OCI-LY7 (cell line): ENCODE measurements at places on chromosomes 2 and 18. TPM values are rescaled to one million over a fixed set of nuclear protein-coding genes. Genes with fewer than 3 reads are reported as not detected.

DNA sequence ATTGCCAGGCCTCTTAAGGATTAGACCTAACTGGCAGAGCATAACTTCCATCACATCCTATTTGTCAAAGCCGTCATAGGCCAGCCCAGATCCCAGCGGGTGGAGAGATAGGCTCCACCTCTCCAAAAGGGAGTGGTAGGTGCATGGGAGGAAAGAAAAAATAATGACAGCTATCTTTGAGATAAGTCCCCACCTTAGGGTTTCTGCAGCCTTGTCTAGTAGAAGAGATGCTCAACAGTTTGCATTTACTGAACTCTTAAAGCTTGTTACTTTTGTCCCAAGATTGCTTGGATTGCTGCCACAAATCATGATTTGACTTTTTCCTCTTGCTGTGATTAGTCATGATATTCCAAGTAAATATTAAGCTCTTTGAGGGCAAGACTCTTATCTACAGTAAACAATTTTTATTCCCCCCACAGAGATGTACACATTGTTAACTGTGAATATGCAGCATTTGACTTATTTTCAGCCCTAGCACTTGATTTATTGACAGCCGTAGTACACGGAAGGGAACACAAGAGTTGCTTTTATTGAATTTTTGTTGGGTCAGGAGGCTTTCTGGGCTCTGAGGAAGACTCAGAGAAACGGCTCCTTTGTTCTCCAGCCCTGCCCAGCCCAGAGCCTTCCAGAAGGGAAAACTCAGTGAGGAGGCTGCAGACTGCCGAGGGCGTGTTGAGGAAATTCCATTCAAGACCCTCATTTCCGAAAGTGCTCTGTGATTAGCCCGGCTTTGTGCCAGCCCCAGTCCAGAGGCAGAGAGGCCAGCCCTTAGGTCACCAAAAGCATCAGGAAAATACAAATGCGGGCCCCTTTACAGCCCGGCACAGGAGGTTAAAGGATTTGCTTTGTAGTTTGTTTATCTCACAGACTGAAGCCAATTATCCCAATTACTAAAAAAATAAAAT is 75.5 kb upstream of the ZNF532 start:
- no peak for DNase-seq

- no peak for DNase-seq
Measured at GRCh38 chr2:239830121-239831000, 194.8 kb downstream of the NDUFA10 start.

DNA sequence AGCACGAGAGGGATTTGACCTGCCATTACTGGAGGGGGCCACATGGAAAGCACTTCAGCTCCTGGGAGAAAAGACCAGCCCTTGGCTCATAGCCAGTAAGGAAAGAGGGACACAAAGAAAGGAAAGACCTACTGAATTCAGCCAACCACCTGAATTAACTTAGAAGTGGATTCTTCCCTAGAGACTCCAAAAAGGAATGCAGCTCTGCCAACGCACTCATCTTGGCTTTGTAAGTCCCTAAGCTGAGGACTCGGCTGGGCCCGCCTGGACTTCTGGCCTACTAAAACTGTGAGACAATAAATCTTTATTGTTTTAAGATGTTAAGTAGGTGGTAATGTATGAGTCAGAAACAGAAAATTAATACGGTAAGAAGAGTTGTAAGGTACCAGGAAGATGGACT is 11.5 kb downstream of the ATF2 start:
- no peak for DNase-seq

GRCh38 chr18:60372596-60372995 is at the start of gene MC4R:
Gene MC4R, minus strand, starts transcription at chr18:60372775. Its CDS starts 426 bp downstream, at chr18:60372349.
- DNase-seq = peak; percentile 22

GRCh38 chr2:65671670-65672242 is 239.4 kb upstream of the SPRED2 start:
- DNase-seq = no peak

DNA sequence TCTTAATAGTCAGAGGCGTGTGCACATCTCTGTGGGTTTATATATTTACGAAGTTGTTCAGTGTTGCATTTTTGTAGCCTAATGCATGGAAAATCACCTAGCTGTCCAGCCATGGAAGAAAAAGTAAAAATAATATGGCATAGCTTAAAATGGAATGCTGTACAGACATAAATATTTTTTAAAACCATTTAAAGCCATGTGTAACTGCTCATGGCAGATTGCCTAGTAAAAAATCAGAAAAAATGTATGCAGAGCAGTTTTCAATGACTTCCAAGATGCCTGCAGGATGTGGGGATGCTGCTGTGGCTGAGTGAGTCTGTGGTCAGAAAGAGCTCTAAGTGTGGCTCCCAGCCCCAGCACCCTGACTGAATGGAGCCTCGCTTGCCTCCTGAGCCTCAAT is 64.8 kb upstream of the ALKAL2 start:
- DNase-seq = no peak

DNA sequence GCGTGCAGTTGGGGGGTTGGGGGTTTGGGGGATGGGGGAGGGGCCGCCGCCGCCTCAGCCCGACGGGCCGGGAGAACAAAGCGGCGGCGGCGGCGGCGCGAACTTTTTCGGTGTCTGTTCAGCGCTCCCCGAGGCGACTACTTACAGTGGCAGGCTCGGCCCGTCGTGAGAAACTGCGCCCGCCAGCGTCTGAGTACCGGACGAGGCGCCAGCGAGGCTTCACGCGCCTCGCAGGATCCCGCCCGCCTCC is 172 bp downstream of the PRKD3 start:
- DNase-seq = peak; percentile 92

- DNase-seq = no peak
Measured at GRCh38 chr18:37244618-37245017, 321.0 kb downstream of the CELF4 start.

DNA sequence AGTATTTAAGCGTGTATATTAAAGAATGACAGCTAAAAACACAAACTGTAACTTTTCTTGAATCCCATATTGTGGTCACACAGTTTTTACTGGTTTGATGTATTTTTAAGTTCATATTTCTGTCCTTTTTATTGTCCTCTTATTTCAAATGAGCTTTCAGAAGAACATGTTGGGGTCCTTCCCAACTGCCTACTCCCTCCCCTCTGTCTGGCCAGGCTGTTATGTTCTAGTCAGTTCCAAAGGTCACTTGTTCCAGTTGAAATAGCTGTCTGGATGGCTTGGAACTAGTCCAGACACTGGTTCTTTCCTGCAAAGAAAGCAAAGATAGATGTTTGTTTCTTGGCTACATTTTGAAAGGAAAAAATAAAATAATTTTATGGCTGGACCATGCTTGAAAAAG is 306.9 kb downstream of the GULP1 start:
- no peak for DNase-seq

POTEI gene
- total RNA-seq = 0.26 and 0.44 TPM in 2 replicates

- no peak for DNase-seq
Measured at GRCh38 chr2:128180031-128180430, 89.0 kb downstream of the UGGT1 start.

GRCh38 chr2:108942888-108943287 is 46.1 kb downstream of the EDAR start:
- DNase-seq = no peak

DNA sequence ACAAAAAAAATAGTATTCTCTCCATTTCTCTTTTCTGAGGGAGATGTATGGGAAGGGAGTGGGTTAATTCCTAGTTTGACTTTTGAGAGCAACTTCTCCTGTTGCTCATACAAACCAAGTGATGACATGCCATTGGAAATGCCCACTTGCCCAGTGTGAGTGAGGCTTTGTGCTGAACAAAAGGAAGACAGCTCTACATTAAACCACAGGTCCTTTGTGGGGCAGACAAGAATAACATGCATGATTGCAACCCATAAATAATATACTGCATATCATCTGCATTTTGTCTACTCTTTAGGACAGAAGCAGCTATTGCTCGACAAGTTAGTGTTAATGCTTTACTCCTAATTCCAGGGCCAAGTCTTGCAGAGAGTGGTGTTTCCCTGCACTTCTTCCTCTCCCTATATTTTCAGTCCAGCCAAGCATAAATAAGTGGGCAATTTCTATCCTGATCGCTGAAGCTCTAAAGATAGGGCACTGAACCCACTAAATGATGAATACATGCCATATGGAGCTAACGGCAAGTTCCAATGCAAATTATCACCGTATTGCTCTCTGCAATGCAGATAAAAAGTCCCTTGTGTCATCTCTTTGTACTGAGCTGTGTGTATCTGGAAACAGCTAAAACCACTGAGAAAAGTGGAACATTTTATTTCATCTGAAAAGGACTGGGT is 19.4 kb upstream of the EHBP1 start:
- no peak for DNase-seq

DNA sequence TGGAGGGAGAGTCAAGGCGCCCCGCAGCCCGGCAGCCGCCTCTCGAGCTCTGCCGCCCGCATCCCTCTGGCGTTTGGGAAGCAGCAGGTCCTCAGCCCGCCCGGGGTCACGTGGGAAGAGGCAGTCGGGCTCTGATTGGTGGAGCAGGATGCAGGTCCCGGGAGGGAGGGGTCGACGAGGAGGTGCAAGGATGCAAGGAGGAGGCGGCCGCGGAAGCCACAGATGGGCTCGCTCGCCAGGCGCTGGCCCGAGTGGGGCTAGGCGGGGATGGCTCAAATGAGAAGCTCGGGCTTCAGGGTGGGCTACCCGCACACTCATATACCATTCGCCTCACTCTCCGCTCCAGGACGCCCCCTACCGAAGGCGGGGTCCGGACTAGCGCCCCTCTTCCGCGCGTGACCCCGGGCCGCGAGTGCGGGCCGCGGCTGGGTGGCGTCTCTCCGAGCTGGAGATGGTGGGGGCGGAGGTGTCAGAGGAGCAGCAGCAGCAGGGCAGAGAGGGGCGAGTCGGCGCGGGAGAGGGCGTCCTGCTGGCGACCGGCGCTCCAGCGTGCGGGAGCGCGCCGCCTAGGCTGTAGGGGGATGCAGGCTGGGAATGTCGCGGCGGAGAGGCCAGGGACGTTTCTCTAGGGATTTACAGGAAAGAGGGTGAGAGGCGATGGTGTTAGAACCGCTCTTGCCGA is at the start of gene TMEFF2:
Gene TMEFF2 (minus strand): TSS at position 68 of the 682 bp plus-strand sequence. CDS start 409 bp downstream, outside the sequence.
- no peak for DNase-seq

GLI2 gene
- not detected in 2 replicates for total RNA-seq

- DNase-seq = no peak
Measured at GRCh38 chr18:75141734-75142133, 67.2 kb downstream of the PTGR3 start.

DNA sequence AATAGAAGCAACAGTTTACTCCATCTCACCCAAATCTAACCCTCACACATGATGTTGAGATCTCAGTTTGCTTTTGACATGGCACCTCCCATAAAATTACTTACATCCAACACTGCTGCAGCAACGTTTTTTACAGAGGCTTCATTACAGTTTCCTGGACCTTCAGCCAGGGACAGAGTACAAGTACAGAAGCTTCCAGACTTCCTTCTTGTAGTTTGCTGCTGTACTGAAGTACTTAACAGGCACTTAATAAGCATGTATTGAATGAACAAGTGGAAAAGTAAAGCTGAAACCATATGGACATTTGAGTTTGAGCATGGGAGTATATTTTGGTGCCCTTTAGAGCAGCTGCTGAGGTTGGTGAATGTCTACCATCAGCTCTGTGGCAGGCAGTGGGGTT is 514.2 kb downstream of the PTPRM start:
- DNase-seq = no peak

GRCh38 chr18:43265465-43265864 is 11.8 kb downstream of the SYT4 start:
- DNase-seq = no peak

LRRTM4 gene
- total RNA-seq = not detected in 2 replicates

FOXD4L1 gene
- 0.80 and 1.5 TPM in 2 replicates for total RNA-seq

- DNase-seq = no peak
Measured at GRCh38 chr2:78699696-78700095, 325.8 kb upstream of the REG3G start.

MEIS1 gene
- total RNA-seq = 6.1 and 7.3 TPM in 2 replicates

DNA sequence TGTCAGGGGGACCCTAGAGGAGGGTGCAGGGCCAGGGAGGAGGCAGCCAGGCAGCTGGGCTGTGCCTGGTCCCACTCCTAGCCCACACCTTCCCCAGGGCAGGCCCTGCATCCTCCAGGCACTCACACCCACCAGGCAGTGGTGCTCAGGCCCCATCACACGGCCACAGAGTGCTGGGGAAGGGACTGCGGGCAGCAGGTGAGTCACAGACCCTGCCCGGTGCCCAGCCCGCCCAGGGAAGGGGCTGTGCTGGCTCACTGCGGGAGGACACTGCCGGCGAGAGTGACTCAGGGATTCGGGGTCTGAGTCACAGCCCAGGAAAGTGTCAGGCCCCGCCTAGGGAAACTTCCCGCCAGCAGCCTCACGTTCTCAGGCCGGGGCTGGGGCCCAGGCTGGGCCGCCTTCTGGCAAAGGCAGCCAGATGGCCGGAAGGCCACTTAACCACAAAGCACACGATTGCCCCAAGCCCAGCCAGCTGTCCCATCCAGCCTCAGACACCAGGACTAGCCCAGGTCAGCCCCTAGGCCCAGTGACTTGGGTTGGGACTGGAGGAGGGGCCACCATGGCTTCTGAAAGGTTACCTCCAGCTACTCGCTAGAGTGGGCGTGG is 42.2 kb downstream of the BIN1 start:
- DNase-seq = no peak

ITGB6 gene
- not detected in 2 replicates for total RNA-seq

- no peak for DNase-seq
Measured at GRCh38 chr2:20521682-20522189, 74.9 kb downstream of the RHOB start.

WDR33 gene
- total RNA-seq = 96.6 and 96.9 TPM in 2 replicates

- DNase-seq = no peak
Measured at GRCh38 chr18:3093624-3094337, 80.8 kb upstream of the LPIN2 start.

DNA sequence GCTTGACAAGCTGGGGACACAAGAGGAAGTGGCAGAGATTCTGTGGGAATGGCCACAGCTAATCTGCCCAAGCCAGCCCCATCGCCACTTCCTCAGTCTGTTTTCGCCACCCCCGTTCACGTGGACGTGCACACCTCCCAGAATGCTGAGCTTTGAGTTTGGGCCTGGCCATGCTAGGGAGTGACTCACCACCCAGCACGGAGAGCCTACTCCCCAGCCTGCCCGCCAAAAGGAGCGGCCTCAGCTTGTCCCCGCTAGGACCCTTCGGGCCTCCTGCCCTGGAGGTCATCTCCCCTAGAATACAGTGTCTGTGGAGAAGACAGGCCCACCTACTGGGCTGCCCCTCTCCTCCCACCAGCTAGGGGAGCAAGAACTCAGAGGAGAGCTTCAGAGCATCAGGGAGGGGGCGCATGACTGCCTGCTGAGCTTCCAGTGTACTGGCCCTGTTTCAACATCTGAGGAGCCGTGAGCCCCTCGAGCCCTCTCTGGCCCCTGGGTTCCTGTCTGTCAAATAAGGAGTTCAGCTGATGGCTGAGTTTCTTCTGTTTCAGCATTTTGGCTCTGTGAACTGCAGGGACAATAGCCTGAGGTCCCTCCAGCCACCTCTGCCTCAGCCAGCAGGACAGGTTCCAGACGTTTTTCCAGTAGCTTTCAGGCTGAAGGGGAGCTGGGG is 5.1 kb downstream of the SLC35F6 start:
- DNase-seq = no peak
